ENCODE measurements at places on chromosomes 5 and 9. TPM values are rescaled to one million over a fixed set of nuclear protein-coding genes. Genes with fewer than 3 reads are reported as not detected.

GRCh38 chr5:181039931-181040630, at the start of gene BTNL9:
BTNL9 (plus strand) TSS chr5:181040266; CDS start chr5:181045490, 5,224 bp downstream.
- no peak for DNase-seq

DNA sequence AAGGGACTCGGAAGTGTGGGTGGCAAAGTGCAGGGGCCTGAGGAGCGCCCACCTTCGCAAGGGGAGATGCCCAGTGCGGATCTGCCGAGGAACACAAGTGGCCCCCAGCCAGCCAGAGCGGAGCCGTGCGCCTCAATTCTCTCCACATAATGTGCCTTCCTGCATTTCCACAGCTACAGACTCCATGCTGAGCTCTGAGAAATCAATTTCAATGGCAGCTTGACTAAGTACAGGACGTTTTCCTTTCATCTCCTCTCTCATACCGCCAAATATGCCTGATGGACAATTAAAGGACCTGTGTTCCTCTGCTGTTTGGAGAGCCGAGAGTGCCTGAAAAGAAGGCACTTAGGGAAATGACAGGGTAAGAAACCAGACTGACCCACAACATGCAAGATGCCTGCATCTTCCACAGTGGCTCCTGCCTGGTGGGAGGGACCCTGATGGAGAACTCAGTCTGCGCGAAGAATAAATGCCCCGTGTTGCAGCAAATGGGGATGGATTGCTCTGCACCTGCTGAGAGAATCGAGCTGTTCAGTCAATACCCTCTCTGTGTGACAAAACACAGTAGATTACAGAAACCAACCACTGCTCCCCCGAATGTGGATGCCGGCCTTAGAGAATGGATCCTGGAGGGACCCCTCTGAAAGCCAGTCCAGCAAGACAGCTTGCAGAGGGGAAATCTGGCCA, 38.6 kb upstream of the OLFM1 start:
- DNase-seq, result no peak

GRCh38 chr5:41695920-41696582, 174.2 kb downstream of the OXCT1 start:
- no peak for DNase-seq

GRCh38 chr9:86942281-86943200, 4.8 kb downstream of the GAS1 start:
- no peak for DNase-seq

DNA sequence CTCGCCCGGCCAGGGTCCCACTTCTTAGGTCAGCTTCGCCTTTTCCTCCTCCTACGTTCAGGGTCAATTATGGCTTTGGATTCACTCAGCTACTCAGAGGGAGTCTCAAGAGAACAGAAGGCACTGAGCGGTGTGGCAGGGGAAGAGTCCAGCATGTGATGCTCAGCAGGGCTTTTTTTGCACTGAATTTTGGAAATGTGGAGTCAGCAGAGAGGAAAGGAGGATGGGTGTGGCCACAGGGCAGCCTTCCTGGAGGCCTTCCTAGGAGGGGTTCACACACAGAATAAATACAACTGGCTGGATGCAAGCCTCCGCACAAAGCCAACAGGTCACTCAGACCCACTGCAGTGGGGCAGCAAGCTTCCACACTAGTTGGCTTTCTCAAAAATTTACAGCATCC, 4.8 kb downstream of the NAIF1 start:
- DNase-seq, result no peak

DNA sequence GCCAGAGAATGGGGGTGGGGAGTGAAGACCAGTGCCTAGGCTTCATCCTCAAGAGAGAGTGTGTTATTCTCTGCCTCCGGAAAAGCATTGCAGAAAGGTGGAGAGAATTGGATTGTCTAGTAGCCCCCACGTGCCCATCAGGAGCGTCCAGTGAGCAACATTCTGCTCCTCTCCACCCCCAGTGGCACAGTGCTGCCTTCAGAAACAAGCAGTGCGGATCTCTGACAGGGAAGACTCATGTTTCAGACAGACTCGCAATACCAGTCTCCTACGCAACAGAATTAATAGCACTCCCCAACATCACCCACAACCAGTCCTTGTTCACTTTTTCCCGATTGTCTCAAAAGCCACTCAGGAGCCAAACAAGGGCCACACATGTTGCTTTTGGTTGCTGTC, 14.9 kb upstream of the CEL start:
- no peak for DNase-seq

- DNase-seq, result no peak
These were observed 225.8 kb downstream of the MELK start for GRCh38 chr9:36798350-36799065.

The SLC6A19 gene
- not detected for total RNA-seq

The MYO10 gene
- total RNA-seq, result 62.5 TPM

The ADAMTS6 gene
- 23.2 TPM for total RNA-seq

The PKD2L2 gene
- not detected for total RNA-seq

Measured in foreskin keratinocyte (primary cell).